ENCODE measurements at places on chromosomes 16 and 17.

- DNase-seq = no peak
Measured at GRCh38 chr16:13021996-13022395, 120.6 kb downstream of the SHISA9 start.

- no peak for DNase-seq
Measured at GRCh38 chr17:17558431-17558830, 33.1 kb downstream of the PEMT start.

GRCh38 chr16:67114793-67115192 lies 5.1 kb downstream of the PHAF1 start:
- no peak for DNase-seq

DNA sequence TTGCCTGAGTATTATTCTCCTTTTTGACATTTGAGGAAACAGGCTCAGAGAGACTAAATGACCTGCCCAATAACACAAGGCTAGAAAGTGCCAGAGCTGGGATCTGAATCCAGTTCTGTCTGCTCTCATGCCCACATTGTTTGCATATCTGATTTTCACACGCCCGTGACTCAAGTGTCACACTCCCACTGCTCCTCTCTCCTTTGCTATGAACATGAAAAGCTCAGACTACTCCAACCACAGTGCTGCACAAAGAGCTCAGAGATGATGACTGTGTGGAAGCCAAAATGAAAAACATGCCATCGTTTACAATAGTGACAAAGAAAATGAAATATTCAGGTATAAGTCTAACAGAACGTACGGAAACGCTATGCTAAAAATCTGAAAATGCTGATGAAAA lies 107.9 kb downstream of the SMG6 start:
- DNase-seq = no peak

DNA sequence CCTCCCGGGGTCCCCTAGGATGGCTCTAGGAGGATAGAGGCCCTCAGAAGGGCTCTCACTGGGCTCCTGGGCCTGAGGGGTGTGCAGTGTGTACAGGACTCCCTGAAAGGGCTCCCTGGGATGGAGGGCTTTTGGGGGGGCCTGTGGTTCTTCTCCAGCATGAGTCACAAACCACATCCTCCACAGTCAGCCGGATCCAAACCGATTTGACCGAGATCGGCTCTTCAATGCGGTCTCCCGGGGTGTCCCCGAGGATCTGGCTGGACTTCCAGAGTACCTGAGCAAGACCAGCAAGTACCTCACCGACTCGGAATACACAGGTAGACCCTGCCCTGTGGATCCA lies 4.5 kb downstream of the TRPV2 start:
- DNase-seq = peak; percentile 38

DNA sequence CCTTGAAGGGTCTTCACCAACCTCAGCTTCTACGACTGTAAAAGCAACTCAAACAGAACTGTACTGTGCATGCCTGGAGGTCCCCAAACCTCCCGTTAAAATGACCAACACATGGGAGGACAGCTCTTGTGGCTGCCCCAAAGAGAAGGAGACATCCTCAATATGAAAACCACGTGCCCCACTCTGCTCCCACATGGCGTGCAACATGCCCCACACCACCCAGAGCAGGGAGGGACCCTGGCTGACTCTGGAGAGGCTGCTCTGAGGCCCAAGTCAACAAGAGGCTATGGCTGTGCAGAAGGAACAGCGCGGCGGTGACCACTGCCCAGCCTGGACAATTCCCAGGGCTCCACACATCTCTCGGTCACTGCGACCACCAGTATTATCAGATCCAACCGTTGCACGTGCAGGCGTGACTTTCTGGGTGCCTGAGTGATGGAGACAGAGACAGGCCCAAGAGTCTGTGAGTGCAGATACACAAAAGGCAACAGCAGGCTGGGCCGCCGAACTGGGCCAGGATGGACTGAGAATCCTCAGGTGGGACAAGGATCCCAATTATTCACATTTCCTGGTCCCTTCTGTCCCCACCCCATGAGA lies 1.4 kb downstream of the PLD6 start:
- no peak for DNase-seq

GRCh38 chr17:27442702-27443101 lies 13.5 kb upstream of the KSR1 start:
- DNase-seq = no peak

DNA sequence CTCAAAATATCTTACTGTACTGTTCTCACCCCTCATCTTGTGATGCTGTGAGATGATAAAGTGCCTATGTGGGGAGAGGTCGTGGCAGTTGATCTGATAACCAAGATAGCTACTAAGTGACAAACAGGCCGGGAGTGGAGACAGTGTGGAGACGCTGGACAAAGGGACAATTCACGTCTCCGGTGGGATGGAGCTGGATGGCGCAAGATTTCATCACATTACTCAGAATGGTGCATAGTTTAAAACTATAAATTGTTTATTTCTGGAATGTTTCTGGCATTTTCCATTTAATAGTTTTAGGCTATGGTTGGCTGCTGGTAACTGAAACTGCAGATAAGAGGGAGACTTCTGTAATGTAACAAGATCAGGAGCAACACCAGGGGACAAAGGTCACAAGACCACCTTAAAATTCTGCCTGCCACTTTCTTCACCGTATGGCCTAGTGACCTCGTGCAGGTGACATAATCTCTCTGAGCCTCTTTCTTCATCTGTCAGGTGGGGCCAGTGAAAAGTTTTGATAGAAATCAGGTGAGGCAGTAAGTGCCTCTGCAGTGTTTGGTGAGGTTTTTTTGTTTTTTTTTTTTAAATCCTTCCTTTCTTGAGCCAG lies 54.4 kb upstream of the LGALS9 start:
- DNase-seq = no peak

DNA sequence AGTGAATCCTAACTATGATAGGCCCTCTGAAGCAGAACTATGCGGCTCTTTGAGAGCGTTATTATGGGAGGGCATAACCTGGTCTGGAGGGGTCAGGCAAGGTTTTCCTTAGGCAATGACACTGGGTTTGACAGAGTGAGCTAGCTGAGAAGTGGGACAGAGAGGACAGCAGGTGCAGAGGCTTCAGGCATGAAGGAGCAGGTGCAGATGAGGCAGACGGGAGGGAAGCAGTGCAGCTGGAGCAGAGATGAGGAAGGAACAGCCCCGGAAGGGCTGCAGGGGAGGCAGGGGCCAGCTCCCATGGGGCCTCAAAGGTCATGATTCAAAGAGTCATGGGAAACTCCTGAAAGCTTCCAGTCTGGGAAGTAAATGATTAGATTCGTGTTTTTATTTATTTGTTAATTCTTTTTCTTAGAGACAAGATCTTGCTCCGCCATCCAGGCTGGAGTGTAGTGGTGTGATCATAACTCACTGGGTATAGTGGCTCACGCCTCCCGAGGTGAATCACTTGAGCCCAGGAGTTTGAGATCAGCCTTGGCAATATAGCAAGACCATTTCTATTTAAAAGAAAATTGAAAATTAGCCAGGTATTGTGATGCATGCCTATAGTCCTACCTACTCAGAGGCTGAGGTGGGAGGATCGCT lies 5.4 kb downstream of the MARCHF10 start:
- DNase-seq = no peak

DNA sequence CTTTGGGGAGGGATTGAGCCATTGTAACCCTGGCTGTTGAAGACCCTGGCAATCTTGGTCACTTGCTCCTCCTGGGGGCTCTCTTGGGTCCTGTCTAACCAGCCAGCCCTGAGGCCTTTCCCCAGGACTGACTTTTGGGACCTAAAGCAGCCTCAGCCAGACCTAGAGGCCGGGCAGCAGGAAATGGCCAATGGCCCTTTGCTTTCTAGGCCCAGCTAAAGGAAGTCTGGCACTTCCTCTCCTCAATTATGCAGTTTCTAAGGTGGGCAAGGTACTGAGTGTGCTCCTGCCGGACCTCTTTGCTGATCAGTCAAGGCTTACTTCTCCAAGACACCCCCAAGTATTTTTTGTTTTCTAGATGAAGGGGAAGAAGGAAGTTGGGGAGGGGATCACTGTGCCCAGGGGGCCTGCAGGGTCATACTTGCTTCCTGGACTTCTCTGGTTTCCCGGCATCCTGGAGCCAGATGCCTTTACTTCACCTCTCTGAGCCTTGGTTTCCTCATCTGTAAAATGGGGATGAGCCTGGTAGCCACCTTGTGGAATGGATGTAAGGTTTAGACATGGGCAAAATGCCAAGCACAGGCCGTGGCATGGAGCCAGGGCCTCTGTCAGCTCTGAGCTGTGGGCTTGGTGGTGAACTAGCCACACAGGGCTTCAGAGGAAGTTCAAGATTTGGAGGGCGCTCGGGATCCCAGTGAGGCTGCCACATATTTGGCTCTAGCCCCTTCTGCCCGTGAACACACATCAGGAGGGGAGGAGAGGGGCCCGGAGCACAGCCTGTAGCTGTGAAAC lies 8.6 kb downstream of the CX3CL1 start:
- DNase-seq = no peak

- DNase-seq = no peak
Measured at GRCh38 chr17:17993366-17993765, 20.7 kb downstream of the DRC3 start.

DNA sequence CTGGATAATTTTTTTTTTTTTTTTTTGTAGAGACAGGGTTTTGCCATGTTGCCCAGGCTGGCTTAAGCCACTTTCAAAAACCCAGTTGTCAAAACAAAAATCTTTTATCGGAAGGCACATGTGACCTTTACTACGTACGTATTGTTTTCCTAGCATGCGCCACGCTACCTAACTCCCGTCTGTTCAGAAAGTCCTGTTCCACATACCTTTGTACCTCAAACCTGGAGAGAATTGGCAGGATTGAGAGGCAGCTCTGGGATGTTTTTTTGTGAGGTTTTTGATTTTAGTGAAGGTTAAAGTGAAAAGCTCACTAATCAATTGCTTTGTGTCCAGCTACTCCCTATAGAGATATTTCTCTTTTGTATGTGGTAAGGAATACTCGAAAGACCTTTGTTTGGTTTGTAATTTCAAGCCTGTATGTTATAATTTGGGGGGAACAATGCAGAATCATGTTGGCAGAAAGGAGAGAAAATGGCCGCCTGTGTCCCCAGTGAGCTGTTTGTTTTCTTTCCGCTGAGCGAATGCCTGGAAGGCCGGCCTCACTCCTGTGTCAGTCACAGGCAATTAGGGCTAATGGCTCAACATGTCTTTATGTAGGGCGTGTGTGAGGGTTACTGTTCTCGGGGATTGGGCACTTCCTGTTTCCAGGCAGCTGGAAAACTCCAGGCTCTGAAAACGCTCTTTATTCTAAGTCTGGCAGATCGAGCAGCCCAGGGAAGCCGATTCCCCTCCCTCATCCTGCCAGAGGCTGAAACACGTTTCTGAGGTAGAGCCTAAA lies 60.8 kb upstream of the CLEC18A start:
- DNase-seq = no peak

DNA sequence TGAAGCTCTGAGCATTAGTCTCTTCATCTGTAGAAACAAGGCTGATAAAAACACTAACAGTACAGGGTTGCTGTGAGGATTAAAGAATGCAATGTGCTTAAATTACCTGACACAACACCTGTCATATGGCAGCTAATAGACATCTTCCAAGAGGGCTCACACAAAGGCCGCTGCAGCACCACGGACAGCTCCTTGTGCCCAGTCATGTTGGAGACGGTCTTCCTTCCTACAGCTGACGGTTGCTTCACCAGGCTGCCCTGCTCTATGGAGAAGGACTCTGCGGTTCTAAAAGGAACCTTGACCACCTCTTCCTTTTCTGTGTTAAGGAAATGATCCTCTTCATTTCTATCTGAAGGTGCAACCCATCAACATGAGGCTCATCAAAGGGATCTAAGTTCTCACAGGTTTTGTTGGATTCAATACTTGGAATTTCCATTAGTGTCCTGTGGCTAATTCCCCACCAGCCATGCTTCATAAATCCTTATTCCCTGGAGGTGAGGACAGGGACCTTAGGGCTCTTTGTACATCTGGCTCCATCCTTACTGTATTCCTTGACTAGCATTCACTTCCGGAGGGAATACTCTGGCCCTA lies 138.9 kb upstream of the CES5A start:
- DNase-seq = no peak

DNA sequence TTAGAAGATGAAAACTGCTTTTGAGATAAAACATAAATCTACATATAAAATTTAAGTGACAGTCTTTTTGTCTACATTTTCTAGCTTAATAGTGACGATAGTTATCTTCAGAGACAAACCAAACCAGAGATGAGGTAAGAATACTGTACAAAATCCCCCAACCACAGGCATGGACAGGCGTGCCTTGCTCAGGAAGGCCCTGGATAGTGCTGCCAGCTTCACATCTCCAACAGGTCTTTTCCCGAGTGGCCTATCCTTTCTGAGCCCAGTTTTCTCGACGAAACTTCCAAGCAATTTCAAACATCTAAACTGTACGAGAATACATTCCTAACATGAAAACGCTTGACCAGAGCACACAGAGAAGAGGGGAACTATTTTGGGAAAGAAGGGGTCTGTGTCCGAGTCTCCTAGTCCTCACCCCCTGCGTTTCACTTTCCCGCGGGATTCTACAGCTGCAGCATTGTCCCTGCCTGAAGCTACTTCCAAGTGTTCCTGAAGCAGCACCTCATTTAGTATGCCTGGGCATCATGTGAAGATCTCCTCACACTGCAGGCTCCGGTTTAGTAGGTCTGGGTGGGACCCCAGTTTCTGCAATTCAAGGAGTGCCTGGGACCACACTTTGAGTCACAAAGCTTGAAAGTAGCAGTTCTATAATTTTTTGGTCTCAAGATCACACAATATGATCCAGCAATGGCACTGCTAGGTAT lies 37.8 kb downstream of the GNA13 start:
- DNase-seq = no peak

GRCh38 chr16:47574091-47575054 lies 113.2 kb downstream of the PHKB start:
- DNase-seq = no peak

- no peak for DNase-seq
Measured at GRCh38 chr17:27751622-27752490, 48.5 kb downstream of the NOS2 start.

DNA sequence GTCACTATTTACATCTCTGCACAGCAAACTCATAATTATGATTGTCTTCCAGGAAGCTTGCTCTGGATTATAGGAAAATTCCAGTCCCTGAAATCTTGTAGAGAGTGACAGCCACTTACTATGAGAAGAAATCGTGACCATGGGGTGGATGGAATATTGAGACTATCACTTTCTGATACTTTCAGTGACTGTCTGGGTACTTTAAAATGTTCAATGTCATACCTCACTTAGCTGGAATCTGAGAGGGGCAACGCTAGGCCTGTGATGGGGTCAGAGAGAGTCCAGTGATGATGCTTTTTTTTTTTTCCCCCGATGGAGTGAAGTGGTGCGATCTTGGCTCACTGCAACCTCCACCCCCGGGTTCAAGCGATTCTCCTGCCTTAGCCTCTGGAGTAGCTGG lies 32.2 kb upstream of the RGS9 start:
- DNase-seq = no peak

Data from CD8-positive, alpha-beta T cell (primary cell).